Nephron progenitor cell (in vitro differentiated cells): ENCODE measurements at places on chromosomes 12 and 14.

DNA sequence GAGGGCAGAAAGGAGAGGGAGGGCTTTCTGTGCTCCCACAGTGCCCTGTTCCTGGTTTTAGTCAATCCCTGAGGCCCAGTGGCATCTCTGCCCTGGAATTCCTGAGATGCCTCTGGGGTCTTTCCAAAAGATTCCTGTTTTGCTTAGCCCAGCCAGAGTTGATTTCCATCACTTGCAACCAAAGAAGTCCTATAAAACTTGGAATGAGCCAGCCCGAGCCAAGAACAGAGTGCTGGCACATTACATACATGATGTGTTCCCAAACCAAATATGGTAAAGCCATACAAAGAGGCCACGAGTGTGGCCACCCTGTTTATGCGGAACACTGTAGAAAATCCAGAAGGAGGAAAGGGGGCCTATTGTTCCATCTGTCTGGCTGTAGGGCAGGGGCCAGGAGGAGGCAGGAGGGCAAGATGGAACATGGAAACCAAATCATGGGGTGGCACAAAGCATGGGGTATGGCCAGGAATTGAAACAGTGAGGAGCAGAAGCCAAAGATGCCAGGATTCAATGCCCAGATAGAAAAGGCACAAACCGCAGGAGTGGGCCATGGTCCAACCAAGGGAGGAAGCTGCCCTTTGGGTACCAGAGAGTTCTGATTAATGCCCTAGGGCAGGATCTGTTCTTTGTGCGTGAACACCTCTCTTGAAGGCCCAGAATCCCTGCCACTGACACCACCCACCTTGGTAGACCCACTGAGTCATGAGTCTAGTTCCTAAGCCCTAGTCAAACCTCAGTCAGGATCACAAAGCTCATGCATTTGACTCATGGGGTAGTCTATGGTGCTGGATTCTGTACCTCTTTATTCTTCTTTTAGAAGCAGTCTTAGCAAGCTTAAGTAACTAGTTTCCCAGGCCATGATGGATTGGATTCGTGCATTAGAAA, 75.2 kb downstream of the LRRC74A start:
- no peak overlapping the region for H3K27ac ChIP-seq
- H3K36me3 ChIP-seq = no peaks in the 10 kb centered on the region
- DNase-seq = no peak
- H3K4me3 ChIP-seq = no peak overlapping the region
- peaks cover 30% of the 10 kb centered on the region for H3K27me3 ChIP-seq

- no peak for DNase-seq
- no peaks in the 10 kb centered on the region for H3K4me1 ChIP-seq
- no peaks in the 10 kb centered on the region for H3K36me3 ChIP-seq
- no peak overlapping the region for H3K27ac ChIP-seq
- no peak overlapping the region for H3K4me3 ChIP-seq
- H3K27me3 ChIP-seq = peaks cover 8% of the 10 kb centered on the region
Measured at GRCh38 chr12:101455685-101456084, 19.5 kb upstream of the SPIC start.

DNA sequence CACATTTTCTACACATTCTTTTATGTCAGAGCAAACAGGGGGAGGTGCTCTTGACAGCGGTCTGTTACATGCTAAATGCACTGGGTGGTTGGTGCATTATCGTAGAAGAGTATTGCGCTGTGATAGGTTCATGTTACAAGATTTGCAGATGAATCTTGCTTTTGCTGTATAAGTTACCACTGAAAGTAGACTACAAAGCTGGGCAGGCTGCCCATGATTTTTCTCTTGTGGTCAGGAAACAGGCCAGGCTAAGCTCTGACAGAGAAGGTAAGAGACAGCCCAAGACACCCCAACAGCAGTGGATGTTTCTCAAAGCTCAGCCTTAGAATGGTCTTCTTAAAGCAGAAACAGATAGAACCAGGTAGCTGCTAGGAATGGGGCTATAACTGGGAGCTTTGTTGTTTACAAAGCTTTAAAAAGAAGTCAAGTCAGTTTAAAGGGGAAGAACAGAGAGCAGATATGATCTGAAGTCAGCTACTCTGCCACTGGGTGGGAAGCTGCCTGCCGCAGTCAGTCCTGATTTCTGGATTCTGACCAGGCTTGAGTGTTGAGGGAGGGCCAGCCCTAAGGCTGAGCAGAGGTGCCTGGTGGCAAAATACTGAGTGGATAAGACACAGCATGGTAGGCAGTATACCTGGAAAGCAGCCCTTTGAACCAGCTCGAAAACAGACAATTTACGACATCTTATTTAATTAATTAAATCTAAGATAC, 9.4 kb downstream of the KCNA1 start:
- no peak overlapping the region for H3K27ac ChIP-seq
- no peaks in the 10 kb centered on the region for H3K4me1 ChIP-seq
- no peak overlapping the region for H3K4me3 ChIP-seq
- no peak for DNase-seq

DNA sequence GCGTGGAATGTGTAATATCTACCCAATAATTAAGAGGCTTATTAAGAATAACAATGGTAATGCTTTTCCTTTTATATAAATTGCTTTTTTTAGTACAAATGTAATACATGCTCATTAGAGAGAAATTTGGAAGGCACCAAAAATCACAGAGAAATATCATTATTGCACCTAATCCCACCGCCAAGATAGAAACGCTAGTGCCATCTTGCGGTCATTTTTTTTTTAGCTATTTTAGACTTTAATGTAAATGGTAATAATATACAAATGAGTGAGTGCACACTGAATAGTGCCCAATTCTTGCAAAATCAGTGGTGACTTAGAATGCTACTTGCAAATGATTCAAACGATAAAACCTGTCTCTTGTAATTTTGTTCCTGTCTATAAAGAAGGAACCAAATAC, 576.8 kb upstream of the TMEM132C start:
- no peak for DNase-seq
- H3K27ac ChIP-seq = no peak overlapping the region
- H3K36me3 ChIP-seq = no peaks in the 10 kb centered on the region
- H3K27me3 ChIP-seq = peaks cover 15% of the 10 kb centered on the region

DNA sequence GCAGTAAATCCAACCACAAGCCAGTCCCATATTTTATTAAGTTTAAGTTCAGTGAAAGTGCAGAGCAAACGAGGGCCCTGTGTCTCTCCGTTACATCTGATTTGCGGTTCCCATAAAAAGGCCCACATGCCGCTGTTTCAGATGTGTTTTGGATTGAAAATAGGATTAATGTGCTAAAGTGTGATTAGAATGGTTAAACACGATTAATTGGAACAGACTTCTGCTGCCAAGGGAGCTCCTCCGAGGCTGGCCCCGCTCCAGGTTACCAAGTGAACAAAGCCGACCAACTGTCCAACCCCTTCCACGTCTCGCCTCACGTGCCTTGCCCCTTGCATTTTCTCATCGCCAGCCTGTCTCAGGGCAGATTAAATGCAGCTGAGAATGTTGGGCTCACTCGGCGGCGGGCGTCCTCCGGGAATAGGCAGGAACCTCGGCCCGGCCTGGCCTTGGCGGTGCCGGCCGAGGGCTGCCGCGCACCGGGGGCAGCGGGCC, 166.5 kb upstream of the GSC start:
- H3K27me3 ChIP-seq = peaks cover 14% of the 10 kb centered on the region
- no peaks in the 10 kb centered on the region for H3K36me3 ChIP-seq
- H3K4me1 ChIP-seq = peaks cover 4% of the 10 kb centered on the region

DNA sequence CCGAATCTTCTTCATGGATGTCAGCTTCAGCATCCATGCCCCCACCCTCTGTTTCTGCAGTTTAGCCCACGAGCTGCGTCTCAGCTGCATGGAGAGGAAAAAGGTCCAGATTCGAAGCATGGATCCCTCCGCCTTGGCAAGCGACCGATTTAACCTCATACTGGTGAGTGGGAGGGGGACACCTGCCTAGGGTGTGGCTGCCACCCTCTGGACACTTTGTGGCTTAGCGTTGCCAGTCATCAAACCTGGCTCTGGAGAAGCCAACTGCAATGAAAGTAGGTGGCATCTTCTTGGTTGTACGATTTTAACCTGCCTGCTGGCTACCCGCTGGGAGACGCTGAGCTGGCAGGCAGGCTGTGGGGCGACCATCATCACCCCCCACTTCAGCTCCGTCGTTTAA, 16.7 kb downstream of the DCAF4 start:
- no peak overlapping the region for H3K27ac ChIP-seq
- H3K4me3 ChIP-seq = no peak overlapping the region
- H3K27me3 ChIP-seq = no peaks in the 10 kb centered on the region
- H3K36me3 ChIP-seq = peaks cover 45% of the 10 kb centered on the region
- peaks cover 13% of the 10 kb centered on the region for H3K4me1 ChIP-seq

GRCh38 chr14:37438444-37438843, 156.6 kb downstream of the FOXA1 start:
- H3K4me1 ChIP-seq = peaks cover 26% of the 10 kb centered on the region
- peaks cover 32% of the 10 kb centered on the region for H3K36me3 ChIP-seq
- DNase-seq = no peak
- H3K27ac ChIP-seq = no peak overlapping the region
- H3K4me3 ChIP-seq = peak overlapping the region; percentile 10

DNA sequence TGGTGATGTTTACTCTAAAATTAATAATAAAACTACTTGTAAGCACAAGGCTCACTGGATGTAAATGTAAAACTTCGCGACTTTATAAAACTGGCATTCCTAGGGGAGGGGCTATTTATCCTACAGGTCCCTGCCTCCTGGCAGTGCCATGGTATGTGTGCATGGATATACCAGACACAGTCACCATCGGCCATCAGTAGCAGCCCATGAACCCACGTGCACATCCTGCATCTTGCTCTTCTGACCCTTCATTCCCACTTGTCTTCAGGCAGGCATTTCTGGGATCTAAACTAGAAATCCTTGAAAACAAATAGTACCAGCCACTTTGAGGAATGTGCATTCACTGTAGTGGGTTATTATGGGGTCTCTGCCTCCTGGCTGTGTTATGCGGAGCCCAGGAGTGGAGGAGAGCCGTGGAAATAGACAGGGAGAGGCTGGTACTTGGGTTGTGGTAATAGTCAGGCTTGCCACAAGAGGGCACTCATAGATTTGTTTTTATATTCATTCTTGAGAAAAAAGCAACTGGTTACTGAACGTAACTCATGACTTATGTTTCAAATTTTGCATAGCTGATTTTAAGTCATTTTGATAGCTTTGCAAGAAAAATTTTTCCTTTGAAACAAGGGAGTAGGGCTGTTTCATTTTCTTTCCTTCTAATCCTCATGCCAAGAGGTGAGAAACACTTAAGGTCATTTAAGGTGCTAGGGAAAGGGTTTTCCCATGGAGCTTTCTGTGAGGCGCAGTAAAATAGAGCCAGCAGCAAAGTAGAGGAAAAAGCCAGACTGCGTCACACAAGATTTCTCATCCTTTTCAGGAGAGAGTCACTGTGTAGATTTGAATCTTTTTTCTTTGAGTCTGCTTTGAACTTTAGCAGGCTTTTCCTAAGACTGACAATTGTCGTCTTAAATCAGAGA, 17.4 kb upstream of the GALNT16 start:
- H3K27ac ChIP-seq = no peak overlapping the region
- no peak overlapping the region for H3K4me3 ChIP-seq
- DNase-seq = peak; percentile 64
- H3K27me3 ChIP-seq = peaks cover 9% of the 10 kb centered on the region

DNA sequence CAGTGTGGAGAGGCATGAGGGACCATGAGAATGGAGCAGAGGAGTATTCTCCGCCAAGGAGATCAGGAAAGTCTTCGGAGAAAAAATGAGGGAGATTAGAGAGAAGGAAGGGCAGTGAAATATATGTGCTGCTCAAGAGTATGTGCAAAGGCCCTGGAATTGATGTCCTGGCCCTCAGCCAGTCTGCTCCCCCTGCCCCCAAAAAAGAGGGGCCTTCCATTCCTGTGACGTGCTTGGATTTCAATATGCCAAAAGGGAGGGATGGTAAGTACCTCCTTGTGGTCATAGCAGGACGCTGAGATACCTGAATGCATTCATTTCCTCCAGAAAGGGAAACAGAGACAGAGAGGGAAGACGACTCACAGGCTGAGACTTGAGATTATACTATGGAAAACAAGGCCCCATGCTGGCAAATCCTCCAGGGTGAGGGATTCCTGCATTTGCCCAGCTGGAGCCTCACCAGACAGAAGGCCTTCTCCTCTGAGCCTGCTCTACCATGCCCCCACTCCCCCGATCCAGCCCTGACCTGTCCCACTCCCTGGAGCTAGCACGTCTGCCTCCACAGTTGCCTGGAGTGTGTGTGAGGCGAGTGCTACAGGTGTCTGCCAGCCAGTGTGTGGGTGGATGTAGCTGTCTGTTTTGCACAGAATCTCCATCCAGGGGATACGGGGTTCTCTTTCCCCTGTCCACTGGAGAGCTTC, 3.9 kb upstream of the RARG start:
- peak overlapping the region; percentile 18 for H3K27ac ChIP-seq
- no peak overlapping the region for H3K4me3 ChIP-seq
- peaks cover 12% of the 10 kb centered on the region for H3K27me3 ChIP-seq
- no peaks in the 10 kb centered on the region for H3K36me3 ChIP-seq
- DNase-seq = no peak

- DNase-seq = no peak
Measured at GRCh38 chr12:101919447-101919846, 42.1 kb downstream of the DRAM1 start.
